NT2/D1 (cell line): ENCODE measurements at places on chromosomes 7 and 10.

GRCh38 chr10:124647421-124648130, 96.6 kb downstream of the FAM53B start:
- no peak for DNase-seq

- DNase-seq: no peak
Observed at GRCh38 chr10:45421221-45422097, 47.4 kb downstream of the ALOX5 start.

DNA sequence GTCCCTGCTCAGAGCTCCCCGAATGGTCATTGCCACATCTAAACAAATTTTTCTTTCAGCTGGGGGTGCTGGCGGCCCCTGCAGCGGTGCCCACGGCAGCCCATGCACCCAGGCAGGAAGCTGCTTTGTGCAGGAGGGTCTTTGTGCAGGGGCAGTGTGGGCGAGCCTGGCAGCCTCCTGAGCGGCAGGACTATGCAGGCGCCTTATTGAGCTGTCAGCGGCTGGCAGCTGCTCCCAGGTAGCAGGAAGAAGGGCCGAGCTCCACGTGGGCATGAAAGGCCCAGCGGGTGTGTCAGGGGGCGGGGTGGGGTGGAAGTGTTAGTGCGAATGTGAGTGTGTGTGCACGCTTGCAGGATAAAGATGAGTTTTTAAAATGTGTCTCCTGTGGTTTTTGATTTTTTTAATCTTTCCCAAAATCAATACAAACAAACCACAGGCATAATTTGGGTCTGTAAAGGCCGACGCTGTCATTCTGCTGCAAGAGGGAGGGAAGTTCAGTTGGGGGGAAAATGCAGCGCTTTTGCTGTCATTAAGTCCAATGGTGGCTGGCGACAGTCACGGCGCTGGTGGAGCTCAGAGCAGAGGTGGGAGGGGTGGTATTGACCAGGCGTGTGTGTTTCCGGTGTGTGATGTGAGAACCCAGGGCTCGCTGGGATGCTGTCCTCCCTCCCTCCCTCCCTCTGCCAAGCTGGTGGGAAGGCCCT, 83.9 kb downstream of the LHPP start:
- DNase-seq: no peak

GRCh38 chr7:128405471-128406313, 4.1 kb downstream of the IMPDH1 start:
- no peak for DNase-seq

- DNase-seq: no peak
Observed at GRCh38 chr7:502296-502695, 17.4 kb downstream of the PDGFA start.

- no peak for DNase-seq
Observed at GRCh38 chr10:70837660-70838059, 21.9 kb downstream of the SGPL1 start.

DNA sequence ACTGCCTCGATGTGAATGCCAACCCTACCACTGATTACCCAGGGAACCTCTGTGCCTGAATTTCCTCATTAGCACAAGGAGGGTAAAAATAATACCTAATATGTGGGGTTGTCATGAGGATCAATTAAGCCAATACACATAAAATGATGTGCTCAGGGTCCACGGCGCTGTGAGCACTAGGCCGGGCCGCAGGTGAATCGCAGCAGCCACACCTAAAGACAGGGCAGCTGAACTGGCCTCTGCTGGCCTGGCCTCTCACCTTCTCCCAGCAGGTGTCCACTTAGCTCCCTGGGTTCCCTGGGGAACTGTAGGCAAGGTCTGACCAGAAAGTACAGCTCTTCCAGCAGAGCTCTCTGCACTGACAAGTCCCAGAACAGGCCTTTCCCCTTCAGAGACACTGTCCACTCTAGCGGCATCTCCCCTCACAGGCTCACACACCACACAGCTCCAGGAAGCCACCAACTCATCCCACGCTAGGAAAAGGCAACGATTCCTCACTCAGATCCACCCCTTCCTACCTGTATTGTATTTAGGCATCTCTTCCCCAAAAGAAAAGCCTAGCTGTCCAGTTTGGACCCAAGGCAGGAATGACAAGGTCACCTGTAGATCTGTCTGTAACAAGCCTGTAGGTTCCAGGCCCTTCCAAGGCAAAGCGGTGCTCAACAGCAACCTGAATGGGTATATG, 273.1 kb downstream of the USP6NL start:
- DNase-seq: no peak

DNA sequence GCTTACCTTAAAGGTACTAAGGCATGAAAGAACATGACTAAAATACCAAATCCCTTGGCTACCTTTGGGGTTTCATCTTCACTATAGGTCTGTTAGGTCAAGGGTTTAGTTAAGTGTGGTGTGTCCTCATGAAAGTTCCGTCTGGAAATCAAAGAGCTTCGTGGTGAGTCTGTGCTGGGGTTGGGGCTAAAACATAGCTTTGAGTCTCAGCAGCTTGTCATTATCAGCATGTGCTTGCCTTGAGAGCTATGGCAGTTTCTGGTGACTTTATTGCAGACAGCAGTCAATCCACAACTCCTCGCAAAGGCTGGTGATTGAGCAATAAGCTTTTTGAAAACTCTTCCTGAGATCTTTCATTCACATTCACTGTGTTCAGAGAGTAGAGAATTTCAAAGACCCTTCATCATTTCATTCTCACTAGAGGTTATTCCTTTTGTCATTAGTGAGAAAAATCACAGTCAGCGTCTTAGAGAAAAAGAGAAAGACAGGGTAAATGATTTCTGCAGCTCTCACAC, 53.2 kb upstream of the CCDC6 start:
- DNase-seq: no peak

- DNase-seq: no peak
Observed at GRCh38 chr7:80736371-80737125, 98.1 kb downstream of the CD36 start.

- no peak for DNase-seq
Observed at GRCh38 chr7:115840702-115841101, 189.9 kb downstream of the TFEC start.

GRCh38 chr10:57786850-57787750, 480.6 kb downstream of the IPMK start:
- peak; percentile 61 for DNase-seq

DNA sequence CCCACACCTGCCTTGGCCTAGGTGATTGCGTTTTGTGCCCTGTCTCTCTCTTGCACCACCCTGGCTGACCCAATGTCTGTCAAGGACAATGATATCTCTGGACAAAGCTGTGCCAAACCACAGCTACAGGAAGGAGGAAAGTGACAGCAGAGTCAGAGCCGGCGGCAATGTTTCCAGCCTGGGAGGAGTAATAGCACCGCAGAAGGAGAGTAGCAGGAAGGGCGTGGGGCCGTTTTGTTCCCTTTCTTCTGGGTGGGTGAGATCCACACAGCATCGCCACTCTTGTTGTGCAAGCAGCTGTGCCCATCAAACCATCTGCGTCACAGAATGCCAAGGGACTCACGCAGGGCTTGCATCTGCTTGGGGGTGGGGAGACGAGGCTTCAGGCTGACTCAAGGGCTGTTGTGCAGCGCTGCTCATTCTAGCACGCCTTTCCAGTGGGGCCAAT, 341.6 kb upstream of the AUTS2 start:
- no peak for DNase-seq

GRCh38 chr7:51017576-51018535, 235.2 kb upstream of the GRB10 start:
- DNase-seq: no peak

DNA sequence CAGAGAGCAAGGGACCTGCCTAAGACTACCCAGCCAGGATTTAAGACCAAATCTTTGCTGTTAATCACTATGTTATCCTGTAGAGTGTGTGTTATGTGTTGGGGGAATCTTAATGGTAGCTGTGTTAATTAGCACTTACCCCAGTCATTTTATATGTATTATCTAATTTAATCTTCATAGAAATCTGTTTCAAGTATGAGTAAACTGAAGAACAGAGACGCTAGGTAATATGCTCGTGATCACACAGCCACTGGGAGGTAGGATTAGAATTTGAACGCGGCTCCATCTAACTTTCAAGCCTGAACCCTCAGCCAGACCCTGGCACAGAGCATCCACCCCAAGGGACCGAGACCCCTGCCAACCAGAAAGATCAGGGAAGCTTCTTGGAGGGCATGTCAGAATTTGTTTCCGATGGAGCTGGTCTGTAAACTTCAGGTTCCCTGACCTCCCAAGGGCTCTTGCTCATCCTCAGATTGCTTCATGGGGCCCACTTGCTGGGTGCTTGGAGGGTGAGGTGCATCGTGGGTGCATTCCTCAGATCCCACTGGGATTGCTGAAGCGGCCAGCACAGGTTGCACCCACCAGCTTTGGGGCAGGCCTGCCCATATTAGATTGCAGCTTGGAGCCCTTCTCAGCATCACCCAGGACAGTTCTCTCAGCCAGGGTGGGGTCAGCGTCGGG, 105.0 kb downstream of the ZMIZ1 start:
- no peak for DNase-seq

GRCh38 chr10:35659456-35659855, 17.4 kb upstream of the FZD8 start:
- no peak for DNase-seq

GRCh38 chr7:82275342-82275741, 168.2 kb downstream of the CACNA2D1 start:
- DNase-seq: no peak

DNA sequence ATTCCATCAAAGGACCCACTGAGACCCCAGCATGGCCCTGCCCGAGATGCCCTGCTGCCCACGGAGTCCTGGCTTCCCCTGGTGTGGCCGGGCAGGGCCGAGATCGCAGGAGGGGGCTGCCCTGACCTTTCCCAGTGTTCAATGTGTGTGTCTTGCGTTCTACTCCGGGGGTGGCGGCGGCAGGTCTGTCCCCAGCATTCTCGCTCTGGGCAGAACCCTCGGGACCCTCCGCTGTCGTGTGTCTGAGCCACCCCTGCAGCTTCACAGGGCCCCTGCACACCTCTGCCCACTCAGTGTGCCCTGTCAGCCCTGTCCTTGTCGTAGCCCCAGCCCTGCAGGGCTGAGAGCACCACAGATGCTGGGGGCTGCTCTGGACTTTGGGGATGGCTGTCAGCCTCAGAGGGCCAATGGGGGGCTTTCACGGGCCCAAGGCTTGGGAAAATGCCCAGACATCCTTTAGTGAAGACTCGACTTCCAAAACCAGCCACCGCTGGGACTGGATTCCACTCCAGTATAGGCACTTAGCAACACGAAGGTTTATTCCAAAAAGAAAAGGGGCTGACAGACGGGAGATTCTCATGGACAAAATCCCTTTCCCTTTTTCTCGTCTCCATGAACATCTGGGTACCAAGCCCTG, 30.0 kb upstream of the KNDC1 start:
- DNase-seq: no peak

GRCh38 chr10:4093438-4093837, 308.4 kb upstream of the KLF6 start:
- no peak for DNase-seq

GRCh38 chr10:101215397-101216206, 13.7 kb downstream of the LBX1 start:
- DNase-seq: no peak

- DNase-seq: no peak
Observed at GRCh38 chr7:121301446-121302213, 27.2 kb upstream of the WNT16 start.
